ENCODE measurements at places on chromosomes 12 and 14.

- no peak for DNase-seq
Observed at GRCh38 chr12:113238309-113238708, 17.0 kb downstream of the TPCN1 start.

GRCh38 chr12:44002607-44003006, 166.7 kb downstream of the TMEM117 start:
- DNase-seq: no peak

- DNase-seq: no peak
Observed at GRCh38 chr14:53952533-53952932, 4.1 kb downstream of the BMP4 start.

DNA sequence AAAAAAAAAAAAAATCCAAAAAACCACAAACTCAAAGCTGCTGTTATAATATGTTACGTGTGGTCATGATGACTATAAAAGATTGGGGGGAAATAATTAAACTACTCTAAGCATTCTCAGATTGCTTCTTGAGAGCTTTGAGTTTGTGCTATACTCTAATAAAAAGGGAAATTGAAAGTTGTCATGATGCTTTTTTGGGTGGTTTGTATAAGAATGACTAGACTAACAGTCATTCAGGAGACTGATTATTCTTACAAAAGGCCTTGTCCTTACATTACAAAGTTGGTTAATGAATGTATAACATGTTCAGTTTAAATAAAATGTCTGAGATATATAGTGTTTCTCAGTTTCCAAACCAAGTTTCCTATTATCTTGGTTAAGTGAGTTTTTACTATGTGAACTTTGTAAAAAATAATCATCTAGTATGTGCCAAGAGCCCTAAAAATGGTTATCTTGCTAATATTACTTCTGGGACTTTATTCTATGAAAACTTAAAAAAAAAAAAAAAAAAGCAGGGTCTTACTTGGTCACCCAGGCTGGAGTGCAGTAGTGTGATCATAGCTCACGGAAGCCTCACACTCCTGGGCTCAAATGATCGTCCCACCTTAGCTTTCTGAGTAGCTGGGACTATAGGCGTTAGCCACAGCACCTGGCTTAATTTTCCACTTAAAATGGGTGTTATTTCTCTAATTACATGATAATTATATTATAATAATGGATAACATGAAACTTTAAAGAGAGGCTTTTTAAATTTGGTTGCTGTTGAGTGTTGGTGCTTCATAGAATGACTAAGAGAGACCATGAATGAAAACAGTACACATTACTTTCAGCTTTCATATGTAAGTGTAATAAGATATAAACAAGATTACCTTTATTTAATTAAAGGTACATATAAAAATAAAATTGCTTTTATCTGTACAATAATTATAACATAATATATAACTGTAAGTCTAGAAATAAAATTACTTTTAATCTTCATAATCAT, 459.6 kb upstream of the RGS6 start:
- DNase-seq: no peak

DNA sequence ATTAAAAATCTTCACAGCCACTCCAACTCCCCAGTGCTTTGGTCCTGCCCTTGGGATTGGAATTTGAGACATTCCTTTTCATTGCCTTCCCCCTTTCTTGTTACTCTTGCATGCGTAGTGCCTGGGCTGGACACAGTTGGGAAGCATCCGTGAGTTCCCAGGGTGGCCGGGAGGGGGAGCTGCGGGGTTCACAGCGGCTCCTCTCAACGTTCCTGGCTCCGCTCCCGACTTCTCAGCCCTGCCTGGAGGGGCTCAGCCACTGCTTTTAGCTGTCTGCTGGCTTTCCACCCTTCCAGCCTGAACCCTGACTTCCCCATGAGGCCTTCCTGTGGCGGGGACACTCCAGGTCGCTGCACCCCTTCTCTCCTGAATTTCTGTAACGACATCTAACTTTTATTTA, 3.2 kb downstream of the TEX52 start:
- DNase-seq: peak; percentile 68

DNA sequence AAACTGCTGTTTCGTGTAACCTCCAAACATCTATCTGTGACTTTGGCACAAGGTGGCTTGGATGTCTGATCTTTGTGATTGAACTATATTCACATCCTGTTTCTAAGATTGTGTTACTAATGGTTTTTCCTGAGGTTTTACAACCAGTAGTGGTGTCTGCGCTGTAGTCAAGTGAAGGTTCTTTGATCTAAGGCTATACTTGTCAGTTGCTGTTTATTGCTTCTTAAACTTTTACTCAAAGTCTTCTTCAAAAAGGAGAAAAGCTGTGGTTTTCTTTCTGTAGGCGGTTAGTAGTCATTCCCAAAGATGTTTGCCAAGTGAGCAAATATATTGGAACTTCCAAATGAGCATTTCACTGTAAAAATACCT, 12.3 kb upstream of the CALM1 start:
- no peak for DNase-seq

- peak; percentile 47 for DNase-seq
Observed at GRCh38 chr12:116443821-116444589, 115.2 kb upstream of the MAP1LC3B2 start.

GRCh38 chr12:93460902-93461301, 6.4 kb upstream of the MRPL42 start:
- DNase-seq: no peak

DNA sequence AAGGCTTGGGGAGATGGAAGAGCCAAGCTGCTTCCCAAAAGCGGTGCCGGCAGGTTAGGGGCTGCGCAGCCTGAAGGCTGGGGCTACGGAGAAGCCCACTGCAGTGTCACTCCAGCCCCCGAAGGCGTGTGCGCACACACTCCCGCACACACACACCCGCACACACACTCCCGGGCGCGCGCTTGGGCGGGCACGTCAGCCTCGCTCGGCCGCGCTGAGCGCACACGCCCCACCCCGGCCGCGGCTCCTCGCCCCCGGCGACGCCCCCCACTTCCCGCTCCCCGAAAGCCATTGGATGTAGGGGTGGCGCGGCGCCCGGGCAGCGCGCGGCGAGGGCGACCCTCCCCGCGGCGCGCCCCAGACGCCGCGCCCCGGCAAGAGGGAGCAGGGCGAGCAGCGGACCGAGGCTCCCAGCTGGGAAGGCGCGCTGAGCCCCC, at the start of gene KCNK10:
Gene KCNK10 (minus strand): TSS at position 184 of the 437 bp plus-strand sequence. CDS start 471 bp downstream, outside the sequence.
- no peak for DNase-seq

DNA sequence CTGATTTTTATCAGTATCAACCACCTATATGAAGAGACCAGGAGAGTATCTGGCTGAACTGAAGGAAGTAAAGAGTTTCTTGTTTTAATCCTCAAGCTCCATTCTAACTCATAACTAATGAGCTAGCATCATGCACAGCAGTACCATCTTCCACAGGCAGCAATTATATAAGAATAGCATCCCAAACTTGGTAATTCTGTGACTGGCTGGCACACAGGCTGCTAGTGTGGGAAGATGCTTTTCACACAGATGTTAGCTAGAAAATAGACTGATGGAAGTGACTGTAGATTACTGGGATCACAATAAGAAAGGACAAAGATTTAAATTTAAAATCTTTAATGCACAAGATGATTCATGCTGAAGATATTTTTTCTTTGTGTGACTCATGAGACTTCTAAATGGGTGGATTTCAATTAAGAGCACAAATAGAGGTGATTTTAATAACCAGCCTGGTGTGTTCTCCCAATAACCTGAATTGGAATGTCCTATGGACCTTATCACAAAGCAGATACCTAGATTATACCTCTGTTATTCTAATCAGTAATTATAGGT, 417.7 kb upstream of the ATXN7L3B start:
- DNase-seq: no peak

DNA sequence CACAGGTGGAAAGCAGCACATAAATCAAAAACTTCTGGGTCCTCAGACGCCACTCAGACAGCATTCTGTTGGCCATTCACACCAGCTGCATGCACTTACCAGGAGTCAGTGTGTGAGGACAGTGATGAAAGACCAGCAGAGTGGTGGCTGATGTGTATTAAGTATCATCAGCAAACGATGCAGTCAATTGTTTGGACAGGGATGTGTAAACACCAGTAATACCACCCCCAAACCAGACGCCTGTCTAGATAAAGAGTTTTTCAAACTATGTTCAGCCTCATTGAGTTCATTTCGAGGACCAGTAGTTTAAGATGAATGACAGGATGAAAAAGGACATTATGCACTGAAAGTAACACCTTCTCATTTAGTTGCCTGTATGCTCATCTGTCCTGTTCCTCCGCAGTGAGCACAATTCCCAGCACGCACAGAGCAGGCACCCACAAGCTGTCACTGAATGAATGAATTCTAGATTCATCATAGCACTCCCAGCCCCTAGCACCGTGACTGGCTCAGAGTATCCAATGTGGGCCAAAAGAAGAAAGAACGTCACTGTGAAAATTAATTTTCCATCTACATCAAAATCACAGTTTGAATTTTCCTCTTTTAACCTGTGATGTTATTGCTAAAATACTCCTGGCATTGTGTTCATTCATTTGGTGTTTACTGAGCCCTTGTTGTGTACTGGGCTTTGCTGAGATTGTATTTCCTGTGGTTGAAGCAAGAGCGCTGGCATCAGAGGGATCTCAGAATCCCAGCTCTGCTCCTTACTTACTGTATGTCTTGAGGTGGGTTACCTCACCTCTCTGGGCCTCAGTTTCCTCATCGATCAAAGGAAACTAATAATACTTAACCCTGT, 124.8 kb upstream of the NOS1 start:
- no peak for DNase-seq

DNA sequence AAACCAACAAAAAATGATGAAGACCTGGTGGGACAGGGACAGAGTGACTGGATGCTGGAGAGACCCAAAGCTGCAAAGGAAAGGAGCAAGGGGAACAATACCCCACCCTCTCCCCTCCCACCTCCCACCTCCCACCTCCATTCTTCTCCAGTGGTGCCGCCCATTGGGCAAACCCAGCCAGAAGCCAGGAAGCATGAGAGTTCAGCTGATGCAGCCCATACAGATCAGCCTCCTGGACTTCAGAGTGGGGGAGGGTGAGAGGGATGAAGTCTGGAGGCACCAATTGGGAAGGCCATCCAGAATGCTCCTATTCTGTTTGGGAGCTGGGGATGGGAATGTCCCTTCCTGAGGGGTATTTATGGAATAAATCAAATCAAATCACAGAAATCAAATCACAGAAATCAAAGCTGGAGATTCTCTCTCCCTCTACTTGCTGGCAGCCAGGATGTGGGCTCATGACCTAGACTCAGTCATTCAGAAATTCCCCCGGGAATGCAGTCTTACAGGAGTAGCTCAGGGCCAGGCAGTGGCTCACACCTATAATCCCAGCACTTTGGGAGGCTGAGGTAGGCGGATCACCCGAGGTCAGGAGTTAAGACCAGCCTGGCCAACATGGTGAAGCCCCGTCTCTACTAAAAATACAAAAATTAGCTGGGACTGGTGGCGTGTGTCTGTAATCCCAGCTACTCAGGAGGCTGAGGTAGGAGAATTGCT, 31.1 kb downstream of the IRF2BPL start:
- no peak for DNase-seq

DNA sequence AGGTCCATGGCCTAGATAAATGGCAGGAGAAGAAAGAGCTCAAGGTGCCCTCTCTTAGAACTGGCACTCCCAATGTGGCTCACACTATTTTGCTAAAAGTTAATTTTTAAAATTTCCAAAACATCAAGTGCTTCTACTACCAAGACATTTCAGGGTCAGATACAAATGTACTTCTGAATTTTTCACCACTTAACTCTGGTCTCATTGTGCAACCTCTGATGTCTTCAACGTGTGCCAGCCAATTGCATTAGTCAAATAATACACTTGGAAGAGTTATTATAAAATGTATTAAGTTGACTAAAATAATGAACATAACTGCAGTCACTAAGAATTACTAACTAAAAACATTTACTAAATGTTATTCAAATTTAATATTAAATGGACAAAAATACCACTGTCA, 41.3 kb downstream of the SLC25A47 start:
- no peak for DNase-seq

DNA sequence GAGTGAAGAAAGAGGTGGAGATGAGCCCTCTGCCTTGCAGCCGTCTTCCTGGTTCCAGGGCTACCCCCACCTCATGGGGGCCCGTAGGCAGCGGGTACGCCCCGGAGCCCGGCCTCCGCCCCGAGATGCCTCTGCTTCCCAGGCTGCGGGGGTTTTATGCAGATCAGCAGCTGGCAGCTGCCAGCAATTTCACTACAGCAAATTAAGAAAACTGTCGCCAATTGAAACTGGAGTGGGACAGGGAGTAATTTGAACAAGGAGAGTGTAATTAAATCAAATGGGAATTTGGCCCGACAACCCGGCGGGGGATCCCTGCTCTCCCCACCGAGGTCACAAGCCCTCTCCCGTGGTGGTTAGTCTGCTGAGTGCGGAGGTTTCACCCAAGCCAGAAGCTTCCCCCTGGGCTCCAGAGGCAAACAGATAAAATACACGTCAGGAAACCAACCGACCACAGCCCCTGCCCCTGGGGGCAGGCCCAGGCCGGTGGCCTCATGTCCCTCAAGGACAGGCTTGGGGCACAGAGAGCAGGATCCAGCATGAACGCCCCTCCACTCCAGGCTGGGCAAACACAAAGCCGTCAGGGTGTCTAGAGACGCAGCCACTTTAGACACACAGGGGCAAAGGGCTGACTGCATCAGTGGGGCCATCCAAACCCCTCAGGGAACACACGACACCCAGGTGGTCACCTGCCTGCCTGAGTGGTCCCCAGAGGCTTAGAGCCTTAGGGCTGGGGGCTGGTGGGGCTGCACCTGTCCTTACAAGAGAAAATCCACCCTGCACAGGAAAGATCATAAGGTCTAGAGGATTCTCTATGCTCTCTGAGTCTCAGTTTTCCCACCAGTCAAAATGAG, 53.8 kb downstream of the TESC start:
- DNase-seq: no peak

GRCh38 chr14:20441461-20441860, 5.5 kb upstream of the KLHL33 start:
- DNase-seq: no peak

- DNase-seq: no peak
Observed at GRCh38 chr12:22578328-22578727, 34.0 kb upstream of the C2CD5 start.

- no peak for DNase-seq
Observed at GRCh38 chr12:129617849-129618248, 286.0 kb downstream of the TMEM132D start.

DNA sequence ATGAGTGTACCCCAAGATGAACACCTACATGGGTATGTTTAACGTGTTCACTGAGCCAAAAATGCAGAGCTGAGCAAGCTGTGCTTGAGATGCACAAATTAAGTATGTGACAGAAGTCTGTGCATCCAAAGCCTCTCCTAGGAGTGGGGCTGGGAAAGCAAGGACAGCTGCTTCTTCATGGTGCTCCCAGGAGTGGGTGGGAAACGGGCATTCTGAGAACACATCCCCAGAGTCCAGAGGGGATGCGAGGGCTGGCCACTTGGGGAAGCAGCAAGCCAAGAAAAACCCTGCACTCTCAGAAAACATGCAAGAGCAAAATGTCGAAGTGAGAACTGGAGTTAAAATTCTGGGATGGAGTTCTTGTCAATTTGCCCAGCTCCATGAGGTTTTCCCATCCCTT, 414.3 kb downstream of the BCAT1 start:
- no peak for DNase-seq

GRCh38 chr14:38042322-38042721, 165.4 kb upstream of the SSTR1 start:
- no peak for DNase-seq

DNA sequence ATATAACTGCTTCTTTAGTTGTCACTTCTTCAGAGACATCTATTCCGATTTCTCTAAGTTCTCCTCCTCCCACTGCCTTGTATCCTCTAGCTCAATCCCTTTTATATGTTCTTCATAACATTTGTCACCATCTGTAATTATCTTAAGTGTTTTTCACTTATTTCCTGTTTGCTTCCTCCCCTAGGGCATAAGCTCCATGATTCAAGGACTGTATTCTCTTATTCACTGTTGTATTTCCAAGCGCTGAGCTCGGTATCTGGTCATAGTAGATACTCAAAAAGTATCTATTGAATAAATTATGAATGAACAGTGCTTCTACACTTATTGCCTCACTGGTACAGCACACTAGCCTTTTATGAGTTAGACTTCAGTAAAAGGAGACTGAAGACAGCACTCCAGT, 109.0 kb upstream of the TMPO start:
- no peak for DNase-seq
